ENCODE measurements at places on chromosomes 5 and 9. TPM values are rescaled to one million over a fixed set of nuclear protein-coding genes. Genes with fewer than 3 reads are reported as not detected.

Gene GPX3
- total RNA-seq, result not detected

Gene S1PR3
- total RNA-seq, result 0.05 TPM

Gene CTXN3
- total RNA-seq, result not detected

Gene HMMR
- 82.2 TPM for total RNA-seq

Gene SAXO1
- 0.12 TPM for total RNA-seq

Gene TAF9
- 48.9 TPM for total RNA-seq

Gene GRIA1
- total RNA-seq, result not detected

Gene AGXT2
- not detected for total RNA-seq

Gene GDNF
- not detected for total RNA-seq

DNA sequence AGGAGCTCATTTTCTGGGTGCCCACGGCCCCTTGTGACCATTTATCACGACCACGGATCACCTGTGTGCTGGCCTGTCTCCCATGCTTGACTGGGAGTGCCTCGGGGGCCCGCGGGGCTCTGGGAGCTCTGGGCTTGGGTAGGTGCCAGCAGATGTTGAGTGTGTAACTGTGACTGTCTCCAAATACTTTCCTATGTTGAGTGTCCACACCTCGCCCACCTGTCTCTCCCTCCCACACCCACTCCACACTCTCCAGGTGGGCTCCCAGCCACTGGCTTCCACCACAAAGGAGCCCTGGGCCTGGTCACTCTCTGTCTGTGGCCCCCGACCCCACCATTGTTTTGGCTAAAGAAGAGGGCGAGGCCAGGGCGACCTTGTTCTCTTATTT is 196.4 kb downstream of the CDK5RAP2 start:
- H3K4me3 ChIP-seq, result no peak overlapping the region
- no peak for DNase-seq
- H3K27ac ChIP-seq, result no peak overlapping the region
- peaks cover 2% of the 10 kb centered on the region for H3K36me3 ChIP-seq

- H3K4me3 ChIP-seq, result no peak overlapping the region
- DNase-seq, result no peak
- H3K4me1 ChIP-seq, result no peaks in the 10 kb centered on the region
- H3K27ac ChIP-seq, result no peak overlapping the region
- no peaks in the 10 kb centered on the region for H3K27me3 ChIP-seq
Measured at GRCh38 chr5:120823328-120823727, 359.2 kb downstream of the PRR16 start.

DNA sequence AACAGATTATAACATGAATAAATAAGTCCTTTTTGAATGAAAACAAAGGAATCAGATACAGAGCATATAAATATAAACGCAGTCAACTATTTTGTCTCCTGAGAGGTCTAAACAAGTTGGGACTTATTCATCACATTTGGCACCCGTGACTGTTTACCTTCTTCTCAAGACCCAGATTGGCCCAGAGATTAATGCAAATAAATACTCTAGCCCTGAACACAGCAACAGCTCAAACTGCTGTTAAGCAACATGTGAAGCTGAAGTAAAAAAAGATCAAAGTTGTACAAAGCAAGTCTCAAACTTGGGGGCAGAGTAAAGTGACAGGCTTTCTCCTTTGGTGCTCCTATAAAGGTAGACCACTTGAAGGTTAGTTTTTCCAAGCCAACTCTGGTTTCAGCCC is 95.0 kb upstream of the NR5A1 start:
- no peak for DNase-seq
- H3K36me3 ChIP-seq, result no peaks in the 10 kb centered on the region
- peaks cover 32% of the 10 kb centered on the region for H3K27me3 ChIP-seq
- no peak overlapping the region for H3K4me3 ChIP-seq
- H3K4me1 ChIP-seq, result no peaks in the 10 kb centered on the region
- no peak overlapping the region for H3K27ac ChIP-seq

DNA sequence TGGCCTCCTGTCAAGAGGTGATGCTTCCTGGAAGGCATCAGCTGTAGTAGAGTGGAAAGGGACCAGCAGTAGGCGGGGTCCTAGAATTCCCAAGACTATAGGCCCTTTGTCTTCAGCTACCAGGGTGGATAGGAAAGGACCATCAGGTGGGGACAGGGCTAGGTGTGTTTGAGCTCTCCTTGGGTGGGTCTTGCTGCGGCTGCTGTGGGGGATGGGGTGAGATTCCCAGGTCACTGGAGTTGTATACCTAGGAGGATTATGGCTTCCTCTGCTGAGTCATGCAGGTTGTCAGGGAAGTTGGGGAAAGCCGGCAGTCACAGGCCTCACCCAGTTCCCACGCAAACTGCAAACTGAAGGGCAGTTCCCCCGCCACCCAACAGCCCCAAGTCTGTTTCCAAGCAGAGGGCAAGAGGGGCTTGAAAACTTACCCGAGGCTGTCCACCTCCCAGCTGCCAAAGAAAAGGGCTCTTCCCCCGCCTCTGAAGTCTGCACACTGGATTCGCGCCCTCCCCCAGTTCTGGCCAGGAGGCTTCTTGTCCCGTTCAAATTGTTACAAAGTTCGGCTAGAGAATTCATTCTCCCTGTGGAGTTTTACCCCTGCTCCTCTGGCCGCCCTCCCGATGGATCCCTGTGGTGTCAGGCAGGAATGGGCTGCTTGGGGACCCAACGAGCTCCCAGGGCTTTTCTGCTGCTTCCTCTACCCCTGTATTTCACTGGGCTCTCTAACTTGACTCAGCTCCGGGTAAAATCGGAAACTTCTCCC is 23.0 kb upstream of the ECM2 start:
- H3K27ac ChIP-seq, result no peak overlapping the region
- H3K4me1 ChIP-seq, result no peaks in the 10 kb centered on the region
- peaks cover 4% of the 10 kb centered on the region for H3K36me3 ChIP-seq

DNA sequence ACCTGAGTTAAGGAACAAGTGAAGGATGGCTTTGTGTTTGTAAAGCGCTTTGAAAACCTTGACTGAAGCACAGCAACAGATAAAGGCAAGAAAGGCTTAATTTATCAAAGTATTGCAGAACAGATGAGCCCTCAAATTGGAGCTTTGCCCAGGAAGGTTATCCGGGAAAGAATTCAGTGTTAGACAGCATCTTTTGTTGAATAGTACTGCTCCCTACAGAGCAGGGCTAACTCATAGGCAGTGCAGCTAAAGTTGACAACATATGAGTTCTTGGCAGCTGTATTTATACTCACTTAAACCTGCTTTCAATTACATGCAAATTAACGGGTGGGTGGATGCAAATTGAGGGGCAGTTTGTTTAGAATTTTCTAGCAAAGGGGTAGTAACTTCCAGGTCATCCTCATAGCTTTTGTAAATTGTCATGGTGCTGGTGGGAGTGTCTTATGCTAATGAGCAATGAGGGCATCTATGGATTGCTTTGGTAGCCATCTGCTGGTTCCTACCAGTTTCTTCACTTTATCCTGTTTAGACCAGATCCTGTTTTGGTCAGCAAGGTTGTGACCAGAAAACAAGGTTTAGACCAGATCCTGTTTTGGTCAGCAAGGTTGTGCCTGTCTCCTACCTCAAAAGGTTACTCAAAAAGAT is 105.8 kb downstream of the GDA start:
- peaks cover 41% of the 10 kb centered on the region for H3K27me3 ChIP-seq
- no peak for DNase-seq
- no peak overlapping the region for H3K4me3 ChIP-seq
- no peaks in the 10 kb centered on the region for H3K36me3 ChIP-seq

DNA sequence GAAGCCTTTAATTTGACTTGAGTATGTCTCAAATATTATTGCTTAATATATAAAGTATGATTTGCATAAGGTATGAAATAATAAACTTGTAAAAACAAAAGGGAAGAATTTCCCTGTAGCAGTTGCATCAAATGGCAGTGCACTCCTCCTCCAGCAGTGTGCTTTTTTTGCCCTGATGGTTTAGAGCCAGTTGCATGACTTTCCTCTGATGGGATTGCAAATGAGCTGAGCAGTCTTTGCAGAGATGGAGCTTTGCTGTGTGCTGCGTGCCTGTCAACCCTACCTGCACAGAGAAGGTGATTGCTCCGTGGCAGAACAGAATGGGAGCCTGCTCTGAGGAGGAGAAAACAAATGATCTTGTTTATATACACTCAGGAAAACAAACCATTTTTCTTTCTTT is 22.7 kb upstream of the CATSPER3 start:
- H3K27ac ChIP-seq, result no peak overlapping the region
- DNase-seq, result no peak
- H3K4me1 ChIP-seq, result no peaks in the 10 kb centered on the region
- H3K4me3 ChIP-seq, result no peak overlapping the region
- H3K27me3 ChIP-seq, result no peaks in the 10 kb centered on the region

DNA sequence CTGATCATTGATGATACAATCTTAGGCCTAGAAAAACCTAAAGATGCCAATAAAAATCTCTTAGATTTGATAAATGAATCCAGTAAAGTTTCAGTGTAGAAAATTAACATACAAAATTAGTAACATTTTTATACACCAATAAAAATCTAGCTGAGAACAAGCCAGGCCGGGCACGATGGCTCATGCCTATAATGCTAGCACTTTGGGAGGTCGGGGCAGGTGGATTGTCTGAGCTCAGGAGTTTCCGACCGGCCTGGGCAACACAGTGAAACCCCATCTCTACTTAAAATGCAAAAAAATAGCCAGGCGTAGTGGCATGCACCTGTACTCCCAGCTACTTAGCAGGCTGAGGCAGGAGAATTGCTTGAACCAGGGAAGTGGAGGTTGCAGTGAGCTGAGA is 84.4 kb downstream of the SLCO6A1 start:
- H3K27me3 ChIP-seq, result no peaks in the 10 kb centered on the region
- no peaks in the 10 kb centered on the region for H3K36me3 ChIP-seq
- no peak overlapping the region for H3K27ac ChIP-seq
- no peak overlapping the region for H3K4me3 ChIP-seq
- no peak for DNase-seq
- H3K4me1 ChIP-seq, result no peaks in the 10 kb centered on the region

DNA sequence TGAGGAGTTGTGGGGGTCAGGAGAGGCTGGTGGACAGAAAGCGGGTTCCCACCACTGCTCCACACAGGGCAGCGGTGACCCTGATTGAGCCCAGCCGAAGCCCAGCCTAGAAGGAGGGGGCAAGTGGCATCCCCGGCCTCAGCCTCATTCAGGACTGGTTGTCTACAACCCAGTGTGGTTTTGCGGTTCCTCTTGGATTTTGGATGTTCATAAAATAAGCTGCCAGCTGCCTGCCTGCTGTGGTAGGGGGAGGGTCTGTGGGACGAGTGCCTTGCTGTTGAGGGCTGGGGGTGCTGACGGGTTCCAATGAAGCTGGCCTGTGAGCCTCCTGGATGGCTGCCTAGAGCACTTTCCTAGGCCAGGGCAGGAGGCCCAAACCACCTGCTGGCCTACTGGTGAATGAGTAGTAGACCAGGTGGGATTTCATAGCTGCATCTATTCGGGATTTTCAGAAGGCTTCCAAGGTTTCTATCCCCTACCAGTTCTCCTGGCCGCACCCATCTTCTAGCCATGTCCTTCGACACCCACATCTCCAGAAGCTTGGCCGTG is 102.4 kb downstream of the NDFIP1 start:
- H3K27ac ChIP-seq, result no peak overlapping the region
- peaks cover 6% of the 10 kb centered on the region for H3K27me3 ChIP-seq
- DNase-seq, result no peak
- no peaks in the 10 kb centered on the region for H3K4me1 ChIP-seq
- no peaks in the 10 kb centered on the region for H3K36me3 ChIP-seq

- H3K27ac ChIP-seq, result no peak overlapping the region
- H3K4me1 ChIP-seq, result no peaks in the 10 kb centered on the region
- peaks cover 8% of the 10 kb centered on the region for H3K27me3 ChIP-seq
- H3K36me3 ChIP-seq, result no peaks in the 10 kb centered on the region
- DNase-seq, result no peak
Measured at GRCh38 chr9:113772121-113772810, 103.8 kb upstream of the ZNF618 start.

DNA sequence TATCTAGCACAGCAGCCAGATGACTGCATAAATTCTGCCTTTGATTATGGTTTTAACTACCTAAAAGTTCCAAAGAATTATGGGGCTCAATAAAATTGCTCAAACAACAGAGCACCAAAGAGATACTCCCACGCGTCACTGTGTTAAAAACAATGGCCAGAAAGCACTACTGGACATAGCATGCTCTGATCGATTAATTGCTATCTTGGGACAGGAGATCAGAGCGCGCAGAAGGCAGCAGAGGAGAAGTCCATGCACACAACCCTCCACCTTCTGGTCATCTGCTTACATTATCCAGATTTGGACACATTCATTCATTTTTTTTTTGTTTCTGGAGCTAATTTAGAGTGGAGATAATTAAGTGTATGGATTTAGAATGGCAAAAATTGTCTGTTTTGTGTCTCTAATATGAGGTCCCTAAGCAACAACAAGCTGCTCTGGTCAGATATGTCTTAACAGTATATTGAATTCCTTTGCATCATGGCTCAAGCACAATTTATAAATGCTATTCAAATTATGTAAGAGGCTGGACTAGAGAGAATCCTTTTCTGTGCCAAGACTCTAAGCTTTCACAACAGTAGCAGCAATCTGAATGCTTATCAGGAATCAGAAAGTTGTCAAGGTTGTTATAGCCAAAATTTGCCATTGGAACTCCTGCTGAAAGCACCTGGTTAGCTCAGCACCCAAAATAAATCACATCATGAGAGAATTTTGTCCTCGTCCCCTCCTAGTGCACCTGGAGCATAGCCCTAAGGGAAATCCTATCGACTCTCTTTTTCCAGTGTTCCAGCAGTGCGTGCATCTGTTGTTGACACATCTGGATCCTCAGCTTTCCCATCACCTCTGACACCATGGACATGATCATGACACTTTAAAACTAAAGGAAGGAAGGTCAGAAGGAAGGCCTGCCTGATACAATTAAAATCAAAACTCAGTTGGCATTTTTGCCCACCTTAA is 98.6 kb upstream of the HMHB1 start:
- H3K27me3 ChIP-seq, result no peaks in the 10 kb centered on the region
- no peak overlapping the region for H3K27ac ChIP-seq

- no peak overlapping the region for H3K4me3 ChIP-seq
- no peak for DNase-seq
- H3K27ac ChIP-seq, result no peak overlapping the region
- H3K36me3 ChIP-seq, result peaks cover 5% of the 10 kb centered on the region
Measured at GRCh38 chr5:148372893-148373292, 10.9 kb upstream of the FBXO38 start.

- H3K27me3 ChIP-seq, result peaks cover 39% of the 10 kb centered on the region
- H3K4me3 ChIP-seq, result no peak overlapping the region
- H3K27ac ChIP-seq, result no peak overlapping the region
- DNase-seq, result no peak
- H3K4me1 ChIP-seq, result no peaks in the 10 kb centered on the region
- H3K36me3 ChIP-seq, result no peaks in the 10 kb centered on the region
Measured at GRCh38 chr5:135955525-135955924, 742 bp upstream of the LECT2 start.

- peaks cover 51% of the 10 kb centered on the region for H3K27me3 ChIP-seq
- H3K27ac ChIP-seq, result no peak overlapping the region
Measured at GRCh38 chr9:132993511-132993939, 15.0 kb downstream of the GFI1B start.

- peak overlapping the region; percentile 67 for H3K27ac ChIP-seq
- peaks cover 53% of the 10 kb centered on the region for H3K27me3 ChIP-seq
- DNase-seq, result peak; percentile 85
- H3K36me3 ChIP-seq, result no peaks in the 10 kb centered on the region
- H3K4me3 ChIP-seq, result no peak overlapping the region
Measured at GRCh38 chr9:121455527-121456239, 44.0 kb downstream of the GGTA1 start.

- H3K27ac ChIP-seq, result no peak overlapping the region
- H3K4me3 ChIP-seq, result no peak overlapping the region
- no peaks in the 10 kb centered on the region for H3K36me3 ChIP-seq
Measured at GRCh38 chr5:78597068-78597973, 51.3 kb downstream of the LHFPL2 start.

Data from activated CD8-positive, alpha-beta memory T cell treated with anti-CD3 and anti-CD28 coated beads, Interleukin-2, amount 10 ng/mL, durations not matched to agents 7 days and 5 days (primary cell).